Left ventricle myocardium inferior (tissue), 1 donor: ENCODE measurements at places on chromosomes 6 and 20.

GRCh38 chr6:153538491-153538890, 407.4 kb upstream of the RGS17 start:
- DNase-seq = no peak

DNA sequence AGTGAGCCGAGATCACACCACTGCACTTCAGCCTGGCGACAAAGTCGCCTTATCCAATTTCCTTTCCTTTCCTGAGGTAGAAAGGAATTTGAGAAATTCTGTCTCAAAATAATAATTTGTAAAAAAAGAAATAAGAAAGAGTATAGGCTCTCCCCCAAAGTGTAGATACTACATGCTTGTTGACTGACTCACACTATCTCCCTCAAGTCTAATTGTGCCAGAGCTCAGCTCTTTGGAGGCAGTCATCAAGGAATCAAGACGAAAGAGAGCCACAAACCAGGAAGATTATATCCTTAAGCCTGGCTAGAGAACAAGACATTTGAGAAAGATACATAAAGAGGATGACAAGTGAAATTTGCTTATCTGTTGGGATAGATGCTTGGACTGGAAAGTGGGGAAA, 3.7 kb upstream of the FKBPL start:
- DNase-seq = no peak

- no peak for DNase-seq
These were observed 65.2 kb upstream of the RSPO3 start for GRCh38 chr6:127053032-127053874.

- no peak for DNase-seq
These were observed 91.3 kb upstream of the MPC1 start for GRCh38 chr6:166473886-166474571.

DNA sequence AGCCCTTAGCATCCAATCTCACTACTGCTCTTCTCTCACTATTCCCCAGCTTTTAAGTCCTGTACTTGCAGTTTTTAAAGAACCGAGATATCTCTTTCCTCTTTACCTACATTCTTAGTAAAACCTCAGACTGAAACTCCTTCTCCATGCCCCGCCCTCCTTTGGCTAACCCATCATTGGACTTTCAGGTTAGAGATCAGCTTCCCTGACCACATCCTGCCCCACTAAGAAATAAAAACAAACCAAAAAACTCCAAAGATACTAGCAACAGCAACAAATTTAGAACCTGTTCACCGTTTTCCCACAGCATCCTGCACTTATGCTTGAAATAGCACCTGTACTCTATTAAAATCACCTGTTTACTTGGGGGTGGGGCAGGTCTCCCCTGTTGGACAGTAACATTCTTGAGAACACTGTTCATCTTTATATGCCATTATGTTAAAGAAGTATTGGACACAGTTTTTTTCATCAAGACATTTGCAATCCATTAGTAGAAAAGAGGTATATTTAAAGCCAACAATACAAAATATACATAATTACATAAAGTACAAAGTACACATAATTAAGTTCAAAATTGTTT, 16.3 kb upstream of the SMAP1 start:
- DNase-seq = no peak

DNA sequence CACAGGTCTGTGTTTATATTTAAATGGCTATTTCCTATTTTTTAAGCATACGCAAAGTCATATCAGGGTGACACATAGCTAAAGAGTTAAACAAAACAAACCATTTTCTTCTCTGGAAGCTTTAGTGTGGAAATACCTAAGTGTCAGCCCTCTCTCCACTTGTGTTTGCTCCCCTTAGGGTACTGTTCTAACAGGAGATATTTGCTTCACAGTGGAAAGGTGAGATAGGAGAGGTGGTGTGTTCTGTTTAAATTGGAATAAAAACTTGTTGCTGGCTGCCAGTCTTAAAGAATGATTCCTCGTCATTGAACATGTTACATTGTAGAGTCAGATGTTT, 18.9 kb downstream of the PHACTR2 start:
- no peak for DNase-seq

DNA sequence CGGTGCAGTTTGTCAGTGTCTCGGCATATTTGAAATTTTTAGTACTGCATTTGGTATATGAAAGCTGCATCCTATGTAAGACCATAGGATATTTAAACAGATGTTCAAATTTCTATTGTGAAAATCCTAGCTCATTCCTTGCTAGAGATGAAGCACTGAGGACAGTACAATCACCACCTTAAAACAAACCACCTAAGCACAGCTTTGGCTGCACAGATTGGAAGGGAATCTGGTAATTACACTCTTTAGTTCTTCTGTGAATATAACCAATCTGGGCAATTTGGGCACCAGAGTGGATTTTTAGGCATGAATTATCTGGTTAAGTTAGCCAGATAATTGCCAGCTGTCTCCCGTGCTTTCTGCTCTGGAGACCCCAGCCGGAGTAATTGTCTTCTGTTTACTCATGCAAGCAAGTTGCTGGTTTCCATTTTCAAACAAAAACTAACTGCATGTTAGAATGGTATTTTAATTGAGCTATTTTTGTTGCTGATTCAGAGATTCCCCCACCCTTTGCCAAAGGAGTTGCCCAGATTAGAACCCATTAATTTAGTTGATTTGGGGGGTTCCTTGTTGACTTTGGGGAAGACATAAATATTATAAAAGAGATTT, 36.9 kb downstream of the E2F3 start:
- DNase-seq = no peak

- no peak for DNase-seq
These were observed 296.7 kb downstream of the TFAP2C start for GRCh38 chr20:56925831-56926170.

DNA sequence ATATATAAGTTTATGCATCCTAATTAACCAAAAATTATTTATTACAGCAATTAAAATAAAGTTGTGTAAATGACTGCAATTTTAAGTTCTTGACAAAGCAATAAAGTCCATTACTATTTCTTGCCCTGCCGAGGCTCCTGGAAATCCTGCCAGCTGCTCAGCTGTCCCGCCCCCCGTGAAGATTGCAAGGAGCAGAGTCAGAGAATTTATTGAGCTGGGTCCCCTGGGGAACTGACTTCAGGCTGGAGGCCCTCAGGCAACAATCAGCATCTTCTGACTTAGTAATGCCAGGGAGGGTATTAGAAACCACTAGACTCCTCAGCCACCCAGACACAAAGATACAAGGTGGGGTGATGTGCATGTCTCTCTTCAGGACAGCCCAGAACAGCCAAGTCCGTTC, 92.3 kb downstream of the EDN3 start:
- no peak for DNase-seq

- DNase-seq = no peak
These were observed 50.0 kb downstream of the CNKSR3 start for GRCh38 chr6:154460306-154461071.

DNA sequence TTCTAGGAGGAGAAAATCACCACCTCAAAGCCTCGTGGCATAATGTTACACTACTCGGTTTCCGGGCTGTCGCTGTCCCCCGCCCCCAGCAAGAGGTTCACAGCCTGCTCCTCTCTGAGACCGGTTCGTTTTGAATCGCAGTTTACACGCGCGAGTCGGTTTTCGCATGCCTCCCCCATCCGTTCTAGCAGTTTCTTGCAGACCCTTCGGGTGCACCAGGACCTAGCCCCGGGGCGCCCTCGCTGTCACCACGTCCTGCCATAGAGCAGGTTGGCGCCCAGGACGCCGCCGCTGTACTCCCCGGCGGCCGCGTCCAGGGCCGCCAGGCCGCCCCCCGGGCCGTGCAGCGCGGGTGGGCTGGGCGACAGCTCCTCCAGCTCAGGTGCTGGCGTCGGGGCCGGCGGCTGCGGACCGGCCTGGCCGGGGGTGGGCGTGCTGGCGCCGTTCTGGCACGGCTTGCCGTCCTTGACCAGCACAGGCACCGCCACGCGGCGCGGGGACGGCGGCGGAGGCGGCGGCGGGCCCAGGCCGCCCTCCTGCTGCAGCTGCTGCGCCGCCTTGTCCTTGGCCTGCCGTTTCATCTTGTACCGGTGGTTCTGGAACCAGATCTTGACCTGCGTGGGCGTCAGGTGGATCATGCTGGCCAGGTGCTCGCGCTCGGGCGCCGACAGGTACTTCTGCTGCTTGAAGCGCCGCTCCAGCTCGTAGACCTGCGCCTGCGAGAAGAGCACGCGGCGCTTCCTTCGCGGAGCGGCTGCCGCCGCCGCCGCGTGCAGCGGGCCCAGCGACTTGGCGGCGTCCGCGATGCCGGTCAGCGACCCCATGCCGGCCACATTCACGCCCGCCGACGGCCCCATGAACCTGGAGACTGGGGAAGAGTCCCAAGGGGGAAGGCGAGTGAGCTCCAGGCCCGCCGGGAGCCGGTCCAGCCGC, 1.4 kb downstream of the NKX2-4 start:
- DNase-seq = no peak

- DNase-seq = no peak
These were observed 205.1 kb downstream of the LY86 start for GRCh38 chr6:6793388-6794250.

DNA sequence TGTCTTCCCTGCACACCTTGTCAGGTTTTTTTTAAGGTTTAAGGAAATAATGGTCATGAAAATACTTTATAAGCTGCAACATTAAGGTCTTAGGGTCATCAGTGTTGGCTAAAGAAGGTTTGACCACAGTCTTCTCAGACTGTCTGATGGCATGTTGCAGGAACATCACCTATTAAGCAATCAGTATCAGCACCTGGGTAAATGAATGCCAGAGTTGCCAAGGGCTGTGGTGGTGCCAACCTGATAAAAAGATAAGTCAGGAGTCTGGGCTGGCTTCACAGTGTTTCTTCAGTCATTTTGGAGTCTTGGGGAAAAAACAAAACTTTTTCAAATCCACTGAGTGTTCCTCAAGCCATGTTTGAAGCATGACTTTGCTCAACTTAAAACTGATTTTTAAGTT, 61.5 kb upstream of the VSTM2L start:
- DNase-seq = no peak

- DNase-seq = no peak
These were observed 108.8 kb downstream of the TIAM2 start for GRCh38 chr6:155103816-155104366.
